Activated naive CD8-positive, alpha-beta T cell treated with anti-CD3 and anti-CD28 coated beads, Interleukin-2, amount 10 ng/mL, durations not matched to agents 7 days and 5 days (primary cell): ENCODE measurements at places on chromosomes 3 and 15. TPM values are rescaled to one million over a fixed set of nuclear protein-coding genes. Genes with fewer than 3 reads are reported as not detected.

FGF7 gene
- total RNA-seq, result not detected

ALG1L2 gene
- 2.7 TPM for total RNA-seq

- H3K36me3 ChIP-seq, result no peaks in the 10 kb centered on the region
- DNase-seq, result no peak
- H3K27me3 ChIP-seq, result no peaks in the 10 kb centered on the region
These were observed 178.3 kb downstream of the CNTN3 start for GRCh38 chr3:74436184-74436583.

DNA sequence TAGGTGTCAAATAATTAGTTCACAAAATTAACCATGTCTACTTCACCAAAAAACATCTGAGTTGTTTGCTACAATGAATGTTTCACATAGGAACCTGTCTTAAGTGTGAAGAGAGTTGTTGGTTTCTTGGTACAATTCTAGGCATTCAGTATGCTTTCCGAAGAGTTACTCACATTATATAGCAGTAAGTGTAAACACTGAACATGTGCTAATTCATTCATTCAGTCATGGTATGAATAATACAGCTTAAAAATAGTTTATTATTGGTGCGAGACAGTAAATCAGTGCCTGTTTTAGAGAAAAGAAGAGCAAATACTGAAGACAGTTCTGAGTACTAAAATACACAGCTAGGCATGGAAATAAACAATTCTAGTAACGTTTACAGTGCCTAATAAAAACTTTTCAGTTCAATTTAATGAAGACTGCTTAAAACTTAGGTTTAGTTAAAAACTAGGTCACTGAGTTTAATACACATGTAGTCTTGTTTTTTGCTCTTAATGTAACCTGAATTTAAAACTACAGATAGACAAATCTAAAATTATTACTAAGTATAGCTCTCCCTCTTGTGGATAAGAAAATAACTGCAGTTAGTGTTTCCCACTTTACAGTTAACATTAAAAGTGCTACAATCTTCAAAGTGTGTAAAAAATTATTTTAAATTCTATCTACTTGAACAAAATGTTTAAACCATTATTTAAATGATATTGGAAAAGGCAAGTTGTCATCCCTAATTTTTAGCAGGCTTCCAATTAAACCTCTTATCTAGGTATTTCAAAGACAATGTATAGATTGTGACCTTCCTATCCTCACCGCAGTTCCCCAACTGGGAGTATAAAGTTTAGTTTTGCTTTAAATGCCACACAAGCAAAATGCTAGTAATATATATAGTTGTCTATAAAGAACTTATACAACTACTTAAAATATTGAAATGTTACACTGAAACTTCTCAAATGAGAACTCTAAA is 20.1 kb upstream of the ZCWPW2 start:
- H3K4me1 ChIP-seq, result peaks cover 19% of the 10 kb centered on the region
- H3K27me3 ChIP-seq, result no peaks in the 10 kb centered on the region
- no peak for DNase-seq
- H3K36me3 ChIP-seq, result peaks cover 15% of the 10 kb centered on the region
- no peak overlapping the region for H3K27ac ChIP-seq
- H3K4me3 ChIP-seq, result no peak overlapping the region

DNA sequence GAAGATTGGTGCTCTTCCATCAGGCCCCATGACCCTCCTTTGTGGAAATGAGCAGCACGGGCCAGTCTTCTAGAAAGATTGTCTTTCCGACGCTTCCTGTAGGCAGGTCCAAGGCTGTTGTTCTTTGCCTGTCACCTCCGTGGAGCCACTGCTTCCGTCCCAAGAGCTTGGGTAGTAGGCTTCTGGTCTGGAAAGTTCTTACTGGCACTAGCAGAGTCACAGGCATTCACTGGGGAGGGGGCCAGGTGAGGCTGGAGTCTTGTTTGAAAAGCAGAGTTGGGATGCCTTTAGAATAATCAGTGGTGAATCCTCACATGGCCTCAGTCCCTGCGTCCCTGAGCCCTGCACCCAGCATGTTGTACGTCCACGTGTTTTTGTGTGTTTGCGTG is 76.2 kb upstream of the ADPGK start:
- H3K27me3 ChIP-seq, result peaks cover 8% of the 10 kb centered on the region
- DNase-seq, result no peak
